Heart left ventricle (tissue), 16 donors: ENCODE measurements at places on chromosomes 3 and 15. TPM values are rescaled to one million over a fixed set of nuclear protein-coding genes. Genes with fewer than 3 reads are reported as not detected.

The FBXW12 gene
- total RNA-seq: not detected

GRCh38 chr15:74423431-74424257 lies 10.1 kb downstream of the SEMA7A start:
- no peaks in the 10 kb centered on the region for H3K36me3 ChIP-seq
- H3K27ac ChIP-seq: no peak overlapping the region
- H3K4me1 ChIP-seq: peaks cover 31% of the 10 kb centered on the region

- no peaks in the 10 kb centered on the region for H3K36me3 ChIP-seq
- no peaks in the 10 kb centered on the region for H3K4me1 ChIP-seq
- DNase-seq: no peak
Measured at GRCh38 chr3:73213896-73214295, 152.4 kb downstream of the EBLN2 start.

The SHC4 gene
- total RNA-seq: 4.1 TPM

- peak; percentile 65 for DNase-seq
- no peaks in the 10 kb centered on the region for H3K4me1 ChIP-seq
Measured at GRCh38 chr15:33700695-33701303, 267.5 kb upstream of the CHRM5 start.

The PAQR5 gene
- total RNA-seq: 0.97 TPM

DNA sequence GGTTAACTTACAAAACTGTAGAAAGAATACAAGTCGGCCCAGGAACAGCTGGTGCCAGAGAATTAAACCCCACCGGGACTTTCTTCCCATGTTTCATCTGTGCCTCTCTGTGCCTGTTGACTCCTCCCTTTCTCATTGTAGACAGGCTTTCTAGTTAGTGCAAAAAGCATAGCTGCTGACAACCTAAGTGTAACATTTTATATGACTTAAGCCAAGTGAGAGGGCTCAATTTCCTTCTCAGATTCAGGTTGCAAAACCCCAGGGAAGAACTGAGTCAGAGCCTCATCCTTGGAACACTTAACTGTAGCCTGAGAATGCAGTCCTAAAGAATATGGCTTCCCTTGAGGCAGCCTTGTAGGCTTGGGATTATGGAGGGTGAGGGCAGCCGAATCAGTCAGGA lies 302.5 kb upstream of the AZI2 start:
- H3K4me1 ChIP-seq: no peaks in the 10 kb centered on the region
- no peak overlapping the region for H3K4me3 ChIP-seq
- DNase-seq: no peak
- H3K36me3 ChIP-seq: no peaks in the 10 kb centered on the region
- no peak overlapping the region for H3K27ac ChIP-seq
- H3K27me3 ChIP-seq: no peaks in the 10 kb centered on the region

GRCh38 chr3:11282250-11283138 lies 10.3 kb downstream of the ATG7 start:
- H3K27me3 ChIP-seq: no peaks in the 10 kb centered on the region
- H3K4me1 ChIP-seq: peaks cover 21% of the 10 kb centered on the region
- DNase-seq: peak; percentile 70
- H3K36me3 ChIP-seq: peaks cover 23% of the 10 kb centered on the region

DNA sequence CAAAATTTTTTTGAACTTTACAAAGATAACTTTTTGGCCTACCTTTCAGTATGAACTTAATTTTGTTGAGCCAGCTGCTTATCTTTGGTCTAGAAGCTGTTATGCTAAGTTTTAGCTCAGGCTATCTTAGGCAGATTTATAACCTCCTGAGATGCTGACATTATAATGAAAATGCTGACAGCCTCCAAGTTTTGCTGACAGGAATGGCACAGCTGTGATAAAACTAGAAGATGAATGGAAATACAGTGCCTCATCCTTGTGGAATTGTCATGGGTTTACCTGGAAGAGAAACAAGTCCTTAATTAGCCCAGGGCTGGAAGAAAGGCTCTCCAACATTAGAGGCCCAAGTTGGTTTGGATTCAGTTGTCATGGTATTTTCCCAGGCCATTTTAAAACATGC lies 123.3 kb downstream of the OXSM start:
- H3K27ac ChIP-seq: no peak overlapping the region
- H3K27me3 ChIP-seq: no peaks in the 10 kb centered on the region
- no peaks in the 10 kb centered on the region for H3K36me3 ChIP-seq
- no peak overlapping the region for H3K4me3 ChIP-seq
- no peak for DNase-seq
- no peaks in the 10 kb centered on the region for H3K4me1 ChIP-seq

DNA sequence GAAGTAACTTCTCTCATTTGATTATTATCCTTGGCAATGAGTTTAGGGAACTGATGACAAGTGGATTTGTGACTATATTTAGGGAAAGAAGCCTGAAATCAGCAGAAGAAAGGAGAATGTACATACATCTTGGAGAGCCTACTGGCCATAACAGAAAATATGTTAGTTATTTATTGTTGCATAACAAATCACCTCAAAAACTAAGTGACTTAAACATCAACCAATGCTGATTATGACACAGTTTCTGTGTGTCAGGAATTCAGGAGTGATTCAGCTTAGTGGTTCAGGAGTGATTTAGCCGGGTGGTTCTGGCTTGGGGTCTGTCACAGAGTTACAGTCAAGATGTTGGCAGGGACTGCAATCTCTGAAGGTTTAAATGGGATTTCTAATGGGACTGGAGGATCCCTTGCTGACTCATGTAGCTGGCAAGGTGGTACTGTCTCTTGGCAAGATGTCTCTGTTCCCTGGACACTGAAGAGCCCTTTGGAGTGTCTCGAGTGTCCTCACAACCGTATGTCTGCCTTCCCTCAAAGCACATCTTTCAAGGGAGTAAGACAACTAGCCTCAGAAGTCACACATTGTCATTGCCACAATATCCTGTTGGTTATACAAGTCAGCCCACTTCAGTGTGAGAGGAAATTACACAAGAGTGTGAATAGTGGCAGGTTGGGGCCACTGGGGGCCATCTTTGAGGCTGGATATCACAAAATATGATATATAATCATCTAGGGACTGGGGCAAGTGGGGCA lies 248.9 kb downstream of the SV2B start:
- H3K4me1 ChIP-seq: no peaks in the 10 kb centered on the region
- no peak for DNase-seq
- H3K27me3 ChIP-seq: peaks cover 4% of the 10 kb centered on the region
- H3K36me3 ChIP-seq: no peaks in the 10 kb centered on the region

The MINAR1 gene
- total RNA-seq: 0.12 TPM

GRCh38 chr3:36648241-36649034 lies 115.9 kb downstream of the DCLK3 start:
- no peak overlapping the region for H3K4me3 ChIP-seq
- H3K4me1 ChIP-seq: peaks cover 4% of the 10 kb centered on the region
- H3K27me3 ChIP-seq: no peaks in the 10 kb centered on the region
- H3K36me3 ChIP-seq: no peaks in the 10 kb centered on the region
- H3K27ac ChIP-seq: no peak overlapping the region

- no peak overlapping the region for H3K4me3 ChIP-seq
- no peaks in the 10 kb centered on the region for H3K36me3 ChIP-seq
- H3K27me3 ChIP-seq: no peaks in the 10 kb centered on the region
- DNase-seq: no peak
- no peak overlapping the region for H3K27ac ChIP-seq
Measured at GRCh38 chr15:51156957-51157356, 62.3 kb upstream of the TNFAIP8L3 start.

DNA sequence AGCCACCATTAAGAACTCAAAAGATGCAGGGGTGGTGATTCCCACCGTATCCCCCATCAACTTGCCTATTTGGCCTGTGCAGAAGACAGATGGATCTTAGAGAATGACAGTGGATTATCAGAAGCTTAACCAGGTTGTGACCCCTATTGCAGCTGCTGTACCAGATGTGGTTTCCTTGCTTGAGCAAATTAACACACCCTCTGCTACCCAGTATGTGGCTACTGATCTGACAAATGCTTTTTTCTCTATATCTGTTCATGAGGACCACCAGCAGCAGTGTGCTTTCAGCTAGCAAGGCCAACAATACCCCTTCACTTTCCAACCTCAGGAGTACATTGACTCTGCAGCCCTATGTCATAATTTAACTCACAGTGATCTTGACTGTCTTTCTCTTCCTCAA lies 8.6 kb upstream of the MCF2L2 start:
- no peak for DNase-seq
- H3K36me3 ChIP-seq: no peaks in the 10 kb centered on the region
- H3K27ac ChIP-seq: no peak overlapping the region

DNA sequence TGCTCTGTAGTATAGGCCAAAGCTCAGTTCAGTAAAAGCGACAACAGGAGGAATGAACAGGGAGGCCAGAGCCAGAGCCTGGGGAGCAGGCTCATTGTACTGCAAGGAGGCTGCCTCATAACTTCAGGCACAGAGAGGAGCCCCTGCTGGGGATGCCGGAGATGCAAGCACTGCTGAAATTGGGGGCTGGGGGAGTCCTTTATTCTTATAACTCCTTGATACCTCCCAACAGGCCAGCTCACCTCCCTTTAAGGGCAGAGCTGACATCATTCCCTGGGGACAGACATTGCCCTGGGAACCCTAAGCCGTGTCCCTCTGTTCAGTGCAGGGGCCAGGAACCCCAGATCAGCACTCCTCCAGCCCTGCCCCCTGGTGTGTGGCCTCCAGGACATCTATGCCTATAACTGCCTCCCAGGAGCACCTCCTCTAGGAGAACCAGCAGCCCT lies 83.8 kb upstream of the MRPS22 start:
- H3K4me1 ChIP-seq: no peaks in the 10 kb centered on the region
- no peak overlapping the region for H3K4me3 ChIP-seq
- H3K27me3 ChIP-seq: no peaks in the 10 kb centered on the region
- H3K36me3 ChIP-seq: no peaks in the 10 kb centered on the region
- no peak for DNase-seq
- no peak overlapping the region for H3K27ac ChIP-seq

DNA sequence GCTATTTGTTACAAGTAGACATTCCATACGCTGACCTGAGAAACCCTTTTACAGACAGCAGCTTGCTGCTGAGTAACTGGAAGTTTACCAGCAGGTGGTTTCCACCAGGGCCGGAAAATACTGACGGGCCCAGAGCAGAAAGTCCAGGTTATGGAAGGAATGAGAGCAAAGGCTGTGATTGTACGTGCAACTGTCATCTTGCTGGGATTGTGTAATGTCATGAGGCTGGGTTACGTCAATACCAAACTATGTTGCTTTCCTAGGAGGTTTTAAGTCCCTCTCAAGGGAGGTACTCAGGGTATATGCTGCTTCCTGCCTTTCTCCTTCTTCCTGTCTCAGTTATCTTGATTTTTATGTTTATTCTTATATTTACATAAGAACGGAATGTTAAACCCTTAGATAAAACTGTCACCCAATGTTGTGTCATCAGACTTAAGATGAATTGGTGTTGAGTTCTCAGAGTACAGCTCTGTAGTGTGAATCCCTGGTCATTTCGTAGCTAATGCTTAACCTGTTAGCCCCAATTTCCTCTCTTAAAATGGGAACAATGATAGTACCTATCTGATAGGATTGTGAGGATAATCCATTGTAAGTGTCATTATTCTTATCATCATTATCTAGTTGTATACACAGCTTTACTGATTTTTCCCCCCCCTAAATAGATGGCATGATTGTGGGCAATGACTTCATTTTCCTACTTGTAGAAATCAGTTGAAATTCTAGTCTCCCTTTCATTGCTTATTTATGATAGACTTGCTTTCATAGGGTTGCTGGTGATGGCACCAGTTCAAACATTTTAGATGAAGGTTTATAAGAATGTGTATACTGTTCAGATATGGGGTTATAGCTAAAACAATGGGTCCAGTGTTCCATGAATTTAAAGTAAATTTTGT lies 101.4 kb downstream of the FNDC3B start:
- no peaks in the 10 kb centered on the region for H3K27me3 ChIP-seq
- no peak overlapping the region for H3K4me3 ChIP-seq
- peaks cover 3% of the 10 kb centered on the region for H3K36me3 ChIP-seq
- DNase-seq: peak; percentile 48
- peaks cover 24% of the 10 kb centered on the region for H3K4me1 ChIP-seq
- peak overlapping the region; percentile 72 for H3K27ac ChIP-seq

GRCh38 chr15:71332431-71333004 lies 217.2 kb downstream of the THSD4 start:
- no peak overlapping the region for H3K4me3 ChIP-seq
- no peak for DNase-seq
- no peak overlapping the region for H3K27ac ChIP-seq
- peaks cover 29% of the 10 kb centered on the region for H3K4me1 ChIP-seq

GRCh38 chr3:194469977-194470376 lies 16.8 kb downstream of the ATP13A3 start:
- H3K36me3 ChIP-seq: no peaks in the 10 kb centered on the region
- H3K27me3 ChIP-seq: no peaks in the 10 kb centered on the region
- no peak overlapping the region for H3K27ac ChIP-seq
- no peak for DNase-seq

The B2M gene
- 1,790 TPM for total RNA-seq

The ILDR1 gene
- total RNA-seq: not detected

GRCh38 chr3:146473726-146474125 lies 4.4 kb upstream of the PLSCR2 start:
- DNase-seq: no peak
- no peaks in the 10 kb centered on the region for H3K27me3 ChIP-seq
- H3K27ac ChIP-seq: no peak overlapping the region

The LRRC15 gene
- total RNA-seq: 0.37 TPM

DNA sequence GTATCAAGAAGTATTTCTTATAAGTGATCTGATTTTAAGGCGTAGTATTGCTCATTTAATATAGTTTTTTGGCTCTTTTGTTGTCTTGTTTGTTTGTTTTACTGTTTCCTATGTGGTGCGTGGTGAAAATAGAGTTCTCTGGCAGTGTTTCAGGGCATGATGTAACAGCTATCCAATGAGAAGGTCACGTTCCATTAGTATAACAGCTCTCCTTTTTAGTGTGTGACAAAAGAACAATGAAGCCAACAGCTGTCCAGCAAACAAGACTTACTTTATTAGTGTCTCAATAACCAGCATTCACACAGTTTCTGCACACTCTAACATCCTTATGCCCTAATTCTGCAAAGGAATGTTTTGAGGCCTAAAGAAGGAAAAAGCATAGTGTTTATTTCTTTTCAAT lies 127.9 kb downstream of the SLC25A26 start:
- DNase-seq: no peak
- H3K27ac ChIP-seq: no peak overlapping the region
- no peaks in the 10 kb centered on the region for H3K36me3 ChIP-seq
- H3K4me3 ChIP-seq: no peak overlapping the region
- H3K27me3 ChIP-seq: no peaks in the 10 kb centered on the region
- peaks cover 28% of the 10 kb centered on the region for H3K4me1 ChIP-seq

DNA sequence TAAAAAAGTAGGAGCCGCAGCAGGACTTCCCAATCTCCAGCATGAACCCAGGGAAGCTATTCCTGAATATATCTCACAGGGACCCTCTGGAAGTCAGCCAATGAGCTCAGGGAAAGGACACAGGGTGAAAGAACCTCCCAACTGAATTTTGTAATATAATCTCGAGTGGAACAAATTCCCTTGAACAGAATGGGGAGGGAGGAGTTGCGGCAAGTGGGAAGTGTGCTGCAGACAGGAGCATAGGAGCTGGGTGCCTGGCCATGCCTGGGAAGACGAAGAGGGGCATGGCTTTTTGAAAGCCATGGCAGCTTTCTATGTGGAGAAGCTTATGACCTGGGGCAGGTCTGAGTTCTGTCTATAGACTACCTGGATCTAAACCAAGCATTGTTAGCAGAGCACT lies 98.4 kb downstream of the CBLB start:
- no peak overlapping the region for H3K4me3 ChIP-seq
- H3K27me3 ChIP-seq: no peaks in the 10 kb centered on the region
- H3K36me3 ChIP-seq: peaks cover under 1% of the 10 kb centered on the region
- peaks cover 27% of the 10 kb centered on the region for H3K4me1 ChIP-seq
